ENCODE measurements at places on chromosomes 7 and 10.

DNA sequence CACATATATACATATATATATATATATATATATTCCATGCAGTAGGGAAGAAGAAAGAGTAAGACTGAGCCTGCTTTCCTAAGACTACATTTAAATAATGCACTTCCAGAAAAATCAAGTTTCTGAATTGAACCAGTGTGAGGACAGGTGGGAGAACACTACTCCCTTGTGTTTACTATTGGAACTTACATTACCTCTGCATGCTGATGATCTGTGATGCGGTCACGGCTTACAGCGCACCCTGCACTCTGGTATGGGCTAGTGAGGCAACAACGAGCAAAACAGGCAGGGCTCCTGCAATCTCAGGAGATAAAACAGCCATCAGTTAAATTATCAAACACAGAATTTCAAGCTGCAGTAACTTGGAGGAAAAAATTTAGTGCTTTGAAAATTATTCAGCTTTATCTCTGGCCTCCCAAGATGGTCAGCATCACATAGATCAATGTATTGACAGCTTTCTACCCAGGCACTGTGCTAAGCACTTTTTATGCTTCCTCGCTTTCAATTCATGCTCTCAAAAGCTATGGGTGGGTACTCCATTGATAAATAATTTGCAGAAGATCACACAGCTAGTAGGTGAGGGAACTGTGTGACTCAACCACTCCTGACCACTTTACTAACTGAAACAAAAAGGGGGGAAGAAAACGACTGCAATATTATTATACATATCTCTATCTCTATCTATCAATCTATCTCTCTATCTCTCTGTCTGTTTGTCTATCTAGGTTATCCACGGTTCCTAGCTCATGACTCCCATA lies 20.5 kb upstream of the SLC16A12 start:
- no peaks in the 10 kb centered on the region for H3K27me3 ChIP-seq
- peaks cover 11% of the 10 kb centered on the region for H3K4me1 ChIP-seq
- no peak overlapping the region for H3K4me3 ChIP-seq

- no peaks in the 10 kb centered on the region for H3K36me3 ChIP-seq
- H3K4me3 ChIP-seq, result no peak overlapping the region
- H3K4me1 ChIP-seq, result peaks cover 27% of the 10 kb centered on the region
- DNase-seq, result peak; percentile 82
- peak overlapping the region; percentile 77 for H3K27ac ChIP-seq
- no peaks in the 10 kb centered on the region for H3K27me3 ChIP-seq
Measured at GRCh38 chr10:63114031-63114814, 18.9 kb upstream of the NRBF2 start.

GRCh38 chr7:26480156-26480555 lies 188.5 kb downstream of the SNX10 start:
- no peak for DNase-seq
- H3K27me3 ChIP-seq, result no peaks in the 10 kb centered on the region
- H3K4me3 ChIP-seq, result no peak overlapping the region
- H3K27ac ChIP-seq, result no peak overlapping the region

DNA sequence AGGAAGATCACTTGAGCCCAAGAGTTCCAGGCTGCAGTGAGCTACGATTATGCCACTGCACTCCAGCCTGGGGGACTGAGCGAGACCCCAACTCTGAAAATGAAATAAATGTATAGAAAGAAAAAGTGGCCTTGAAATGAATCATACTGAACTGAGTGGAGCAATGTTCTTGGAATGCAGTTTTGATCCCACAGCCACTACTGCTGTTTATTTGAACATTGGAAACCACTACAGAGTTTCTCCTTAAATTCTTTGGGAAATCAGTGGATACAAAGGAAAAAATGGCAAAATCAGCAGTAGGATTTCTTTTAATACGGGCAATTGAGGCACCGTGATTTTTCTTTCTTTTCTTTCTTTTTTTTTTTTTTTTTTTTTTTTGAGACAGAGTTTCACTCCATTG lies 637.4 kb downstream of the GALNT17 start:
- H3K4me3 ChIP-seq, result no peak overlapping the region
- no peaks in the 10 kb centered on the region for H3K4me1 ChIP-seq
- H3K27me3 ChIP-seq, result no peaks in the 10 kb centered on the region

GRCh38 chr7:156524818-156525597 lies 115.6 kb upstream of the RNF32 start:
- no peaks in the 10 kb centered on the region for H3K4me1 ChIP-seq
- no peak overlapping the region for H3K27ac ChIP-seq
- no peaks in the 10 kb centered on the region for H3K36me3 ChIP-seq

DNA sequence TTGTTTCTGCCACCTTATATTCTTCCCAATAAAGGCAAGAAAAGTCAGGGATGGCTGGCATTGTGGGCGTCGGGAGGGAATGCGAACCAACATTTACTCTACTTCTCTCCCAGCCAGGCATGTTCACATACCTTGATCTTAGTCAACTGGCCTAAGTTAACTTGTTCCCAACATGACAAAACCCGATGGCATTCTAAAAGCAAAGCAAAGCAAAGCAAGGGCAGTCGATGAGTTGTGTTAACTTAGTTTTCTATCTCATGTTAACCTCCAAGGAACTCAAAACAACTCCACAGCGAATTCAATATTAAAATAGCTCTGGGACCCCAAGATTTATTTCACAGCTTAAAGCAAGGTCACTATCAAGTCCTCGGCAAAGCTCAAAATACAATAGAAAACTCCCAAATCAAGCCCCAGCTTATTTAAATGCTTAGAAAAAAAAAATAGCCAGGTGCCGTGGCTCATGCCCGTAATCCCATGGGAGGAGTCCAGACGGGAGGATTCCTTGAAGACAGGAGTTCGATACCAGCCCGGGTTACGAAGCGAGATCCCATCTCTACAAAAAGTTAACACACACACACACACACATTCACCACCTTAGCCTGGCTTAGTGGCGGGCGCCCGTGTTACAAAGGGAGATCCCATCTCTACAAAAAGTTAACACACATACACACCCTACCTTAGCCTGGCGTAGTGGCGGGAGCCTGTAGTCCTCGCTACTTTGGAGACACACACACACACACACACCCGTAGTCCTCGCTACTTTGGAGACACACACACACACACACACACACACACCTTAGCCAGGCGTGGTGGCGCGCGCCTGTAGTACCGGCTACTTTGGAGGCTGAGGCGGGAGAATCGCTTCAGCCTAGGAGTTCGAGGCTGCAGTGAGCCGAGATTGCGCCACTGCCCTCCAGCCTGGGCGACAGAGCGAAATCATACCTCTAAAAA lies 901 bp upstream of the CCNY start:
- H3K4me1 ChIP-seq, result peaks cover 61% of the 10 kb centered on the region
- H3K4me3 ChIP-seq, result peak overlapping the region; percentile 78
- H3K27ac ChIP-seq, result peak overlapping the region; percentile 90
- H3K27me3 ChIP-seq, result no peaks in the 10 kb centered on the region
- no peaks in the 10 kb centered on the region for H3K36me3 ChIP-seq
- no peak for DNase-seq

- peak overlapping the region; percentile 45 for H3K27ac ChIP-seq
- H3K4me1 ChIP-seq, result no peaks in the 10 kb centered on the region
- no peak overlapping the region for H3K4me3 ChIP-seq
- no peaks in the 10 kb centered on the region for H3K36me3 ChIP-seq
Measured at GRCh38 chr7:37943905-37944736, 23.7 kb downstream of the EPDR1 start.

- no peaks in the 10 kb centered on the region for H3K27me3 ChIP-seq
- DNase-seq, result no peak
- no peaks in the 10 kb centered on the region for H3K4me1 ChIP-seq
- no peaks in the 10 kb centered on the region for H3K36me3 ChIP-seq
- H3K4me3 ChIP-seq, result no peak overlapping the region
- H3K27ac ChIP-seq, result no peak overlapping the region
Measured at GRCh38 chr7:71301167-71301566, 169.2 kb downstream of the GALNT17 start.

GRCh38 chr10:74612195-74612594 lies 214.2 kb upstream of the KAT6B start:
- H3K4me3 ChIP-seq, result no peak overlapping the region
- DNase-seq, result no peak
- H3K36me3 ChIP-seq, result peaks cover 10% of the 10 kb centered on the region
- no peaks in the 10 kb centered on the region for H3K4me1 ChIP-seq
- no peak overlapping the region for H3K27ac ChIP-seq

DNA sequence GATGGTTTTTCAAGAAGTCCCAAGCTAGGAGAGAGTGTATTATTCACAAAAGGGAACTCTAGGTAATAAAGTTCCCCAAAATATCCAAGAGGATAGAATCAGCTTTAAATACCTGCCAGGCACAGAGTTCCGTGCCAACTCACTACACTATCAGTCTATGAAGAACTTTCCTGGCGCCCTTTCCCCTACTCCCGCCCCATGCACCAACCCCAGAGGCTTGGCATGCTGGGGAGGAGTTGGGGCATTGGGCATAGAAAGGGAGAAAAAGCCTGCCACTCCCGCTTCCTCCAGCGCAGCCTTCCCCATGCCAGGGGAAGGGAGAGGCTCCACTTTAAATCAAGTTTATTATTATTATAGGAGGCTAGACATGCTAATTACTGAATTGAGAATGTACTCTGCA lies 54.9 kb downstream of the ZNF800 start:
- DNase-seq, result no peak
- no peak overlapping the region for H3K4me3 ChIP-seq
- no peaks in the 10 kb centered on the region for H3K27me3 ChIP-seq
- no peaks in the 10 kb centered on the region for H3K36me3 ChIP-seq
- H3K4me1 ChIP-seq, result no peaks in the 10 kb centered on the region

GRCh38 chr7:79664884-79665676 lies 211.6 kb upstream of the MAGI2 start:
- H3K4me1 ChIP-seq, result no peaks in the 10 kb centered on the region
- no peak for DNase-seq
- H3K4me3 ChIP-seq, result no peak overlapping the region
- H3K27me3 ChIP-seq, result no peaks in the 10 kb centered on the region
- H3K27ac ChIP-seq, result no peak overlapping the region

DNA sequence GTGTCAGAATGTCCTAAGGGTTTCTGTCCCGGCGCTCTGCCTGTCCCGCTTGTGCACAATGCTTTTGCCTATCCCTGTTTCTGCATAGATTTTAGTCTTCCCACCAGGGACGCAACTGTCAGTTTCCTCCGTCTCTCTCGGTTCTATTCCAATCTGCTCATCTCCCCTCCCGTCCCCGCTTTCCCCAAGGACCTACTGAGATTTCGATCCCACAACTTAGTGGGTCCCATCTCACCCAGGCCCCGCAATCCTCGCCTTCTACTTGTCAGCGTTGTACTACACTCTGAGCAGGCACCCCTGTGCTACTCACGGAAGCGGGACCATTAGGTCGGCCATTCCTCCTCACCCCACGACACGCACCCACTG lies 519 bp upstream of the ZNF655 start:
- no peaks in the 10 kb centered on the region for H3K27me3 ChIP-seq
- peak overlapping the region; percentile 98 for H3K27ac ChIP-seq
- H3K4me3 ChIP-seq, result peak overlapping the region; percentile 85

GRCh38 chr7:50818324-50818723 lies 35.6 kb upstream of the GRB10 start:
- no peaks in the 10 kb centered on the region for H3K27me3 ChIP-seq
- H3K4me3 ChIP-seq, result no peak overlapping the region

DNA sequence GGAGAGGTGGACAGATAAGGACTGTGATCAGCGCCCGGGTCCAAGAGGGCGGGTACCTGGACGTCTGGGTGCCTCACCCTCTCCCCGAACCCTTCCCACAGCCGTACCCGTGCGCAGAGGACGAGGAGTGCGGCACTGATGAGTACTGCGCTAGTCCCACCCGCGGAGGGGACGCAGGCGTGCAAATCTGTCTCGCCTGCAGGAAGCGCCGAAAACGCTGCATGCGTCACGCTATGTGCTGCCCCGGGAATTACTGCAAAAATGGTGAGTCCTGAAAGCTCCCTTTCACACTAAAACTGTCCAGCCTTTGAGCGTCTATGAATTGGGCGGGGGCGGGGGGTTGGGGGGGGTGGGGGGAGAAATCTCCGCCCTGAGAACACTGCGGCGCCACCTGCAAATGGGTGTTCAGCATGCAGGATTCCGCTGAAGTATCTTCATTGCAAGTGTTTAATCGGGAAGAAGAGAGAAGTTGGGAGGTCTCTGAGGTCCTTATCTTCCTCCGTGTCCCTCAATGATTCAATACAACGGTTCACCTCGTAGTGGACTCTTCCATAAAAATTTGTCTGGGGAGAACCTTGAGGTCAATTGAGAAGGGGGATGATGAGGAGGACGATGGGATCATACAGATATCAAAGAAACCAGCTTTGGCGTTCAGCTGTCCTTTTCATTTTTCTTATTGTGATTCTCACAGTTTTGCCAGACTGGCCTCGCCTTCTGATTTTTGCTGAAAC lies 906 bp downstream of the DKK1 start:
- H3K27ac ChIP-seq, result no peak overlapping the region
- DNase-seq, result peak; percentile 69
- peaks cover 19% of the 10 kb centered on the region for H3K4me1 ChIP-seq
- H3K27me3 ChIP-seq, result peaks cover 27% of the 10 kb centered on the region
- H3K4me3 ChIP-seq, result peak overlapping the region; percentile 52

- DNase-seq, result no peak
- peaks cover 3% of the 10 kb centered on the region for H3K36me3 ChIP-seq
- H3K4me3 ChIP-seq, result no peak overlapping the region
- peaks cover 7% of the 10 kb centered on the region for H3K4me1 ChIP-seq
- no peak overlapping the region for H3K27ac ChIP-seq
- H3K27me3 ChIP-seq, result no peaks in the 10 kb centered on the region
Measured at GRCh38 chr7:2719007-2719406, 31.0 kb downstream of the AMZ1 start.

GRCh38 chr10:114095559-114096337 lies 52.1 kb downstream of the ADRB1 start:
- H3K27me3 ChIP-seq, result no peaks in the 10 kb centered on the region
- H3K4me3 ChIP-seq, result no peak overlapping the region
- no peak for DNase-seq
- no peaks in the 10 kb centered on the region for H3K4me1 ChIP-seq

- H3K27me3 ChIP-seq, result no peaks in the 10 kb centered on the region
- no peak overlapping the region for H3K27ac ChIP-seq
- no peaks in the 10 kb centered on the region for H3K4me1 ChIP-seq
- no peak for DNase-seq
- no peaks in the 10 kb centered on the region for H3K36me3 ChIP-seq
- no peak overlapping the region for H3K4me3 ChIP-seq
Measured at GRCh38 chr10:11106621-11107374, 89.1 kb downstream of the CELF2 start.

DNA sequence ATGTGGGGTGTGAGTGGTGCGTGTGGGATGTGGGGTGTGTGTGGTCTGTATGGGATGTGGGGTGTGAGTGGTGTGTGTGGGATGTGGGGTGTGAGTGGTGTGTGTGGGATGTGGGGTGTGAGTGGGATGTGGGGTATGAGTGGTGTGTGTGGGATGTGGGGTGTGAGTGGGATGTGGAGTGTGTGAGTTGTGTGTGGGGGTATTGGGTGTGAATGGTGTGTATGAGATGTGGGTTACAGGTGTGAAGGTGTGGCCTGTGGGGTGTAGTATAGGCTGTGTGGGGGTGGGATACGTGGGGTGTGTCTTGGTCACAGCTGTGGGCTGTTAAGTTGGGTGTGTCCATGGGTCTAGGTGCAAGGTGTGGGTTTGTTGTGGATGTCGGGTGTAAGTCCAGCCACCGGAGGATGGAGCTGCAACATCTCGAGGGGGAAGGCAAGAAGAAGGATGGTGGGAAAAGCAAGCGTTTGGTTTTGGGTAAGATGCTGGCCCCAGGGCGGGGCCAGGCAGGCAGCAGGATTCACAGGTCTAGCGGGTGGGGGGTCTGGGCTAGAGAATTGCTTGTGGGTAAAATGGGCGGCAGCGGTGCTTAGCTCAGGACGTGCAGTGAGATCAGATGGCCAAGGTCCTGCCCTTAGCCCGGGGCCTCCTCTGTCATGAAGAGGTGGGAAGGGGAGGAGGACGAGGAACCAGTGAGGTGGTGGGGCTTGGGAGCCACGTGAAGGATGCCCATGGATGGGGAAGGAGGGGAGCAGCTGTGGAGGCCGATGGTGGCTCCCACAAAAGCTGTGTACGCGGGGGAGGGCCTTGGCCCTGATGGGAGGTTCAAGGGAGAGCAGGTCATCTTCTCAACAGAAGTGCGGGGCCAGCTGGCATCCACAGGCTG lies 60.1 kb downstream of the CFAP46 start:
- H3K4me3 ChIP-seq, result no peak overlapping the region
- no peaks in the 10 kb centered on the region for H3K36me3 ChIP-seq
- H3K27me3 ChIP-seq, result peaks cover 56% of the 10 kb centered on the region
